Thoracic aorta (tissue), 2 donors: ENCODE measurements at places on chromosomes 3 and 15. TPM values are rescaled to one million over a fixed set of nuclear protein-coding genes. Genes with fewer than 3 reads are reported as not detected.
A peak's percentile ranks its signal among the peaks of the same experiment; 100 is the strongest.

Gene SSUH2
- 0.14 TPM for total RNA-seq

- no peak overlapping the region for H3K4me3 ChIP-seq
- no peak for DNase-seq
- no peaks in the 10 kb centered on the region for H3K27me3 ChIP-seq
- H3K36me3 ChIP-seq: peaks cover 7% of the 10 kb centered on the region
Measured at GRCh38 chr15:64191971-64192830, 29.4 kb upstream of the PPIB start.

DNA sequence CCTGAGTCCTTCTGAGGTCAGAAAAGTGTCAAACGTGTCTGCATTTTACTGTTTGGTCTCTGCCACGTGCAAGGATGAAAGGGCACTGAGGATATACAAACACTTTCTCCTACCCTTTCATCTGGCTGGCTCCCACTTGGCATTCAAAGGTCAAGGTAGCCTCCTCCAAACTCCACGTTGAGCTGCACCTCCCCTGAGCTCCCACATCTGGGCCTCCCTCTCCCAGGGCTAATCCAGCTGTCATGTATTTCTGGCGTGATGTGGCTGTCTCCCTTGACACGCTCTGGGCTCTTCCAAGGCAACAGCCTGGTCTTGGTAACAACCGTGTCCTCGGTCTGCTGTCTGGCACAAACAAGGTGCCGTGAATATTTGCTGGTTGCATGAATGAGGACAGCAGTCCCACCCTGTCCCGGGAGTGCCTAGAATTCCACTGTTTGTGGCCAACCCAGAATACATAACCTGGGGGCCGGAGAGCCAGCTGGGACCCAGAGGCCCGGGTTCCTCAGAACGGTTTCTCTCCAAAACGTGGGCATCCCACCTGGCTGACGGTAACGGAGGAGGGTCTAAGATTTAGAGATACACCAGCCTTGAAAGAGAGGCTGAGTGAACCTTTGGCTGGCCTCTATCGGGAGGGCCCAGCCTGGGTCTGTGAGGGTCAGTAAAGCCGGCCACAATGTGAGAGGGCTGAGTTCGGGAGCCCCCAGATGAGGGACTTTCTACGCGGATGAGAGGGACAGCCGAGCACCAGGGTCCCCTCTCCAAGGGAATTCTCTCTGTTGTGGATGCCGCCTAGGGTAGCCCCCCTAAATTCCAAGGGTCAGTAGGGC is 767 bp downstream of the GLT8D1 start:
- no peaks in the 10 kb centered on the region for H3K27me3 ChIP-seq
- peak overlapping the region; percentile 78 for H3K4me3 ChIP-seq
- peak overlapping the region; percentile 90 for H3K27ac ChIP-seq
- DNase-seq: no peak

- peaks cover 9% of the 10 kb centered on the region for H3K4me1 ChIP-seq
- no peak overlapping the region for H3K27ac ChIP-seq
- H3K27me3 ChIP-seq: no peaks in the 10 kb centered on the region
- H3K4me3 ChIP-seq: no peak overlapping the region
Measured at GRCh38 chr3:58464866-58465265, 27.0 kb upstream of the KCTD6 start.

DNA sequence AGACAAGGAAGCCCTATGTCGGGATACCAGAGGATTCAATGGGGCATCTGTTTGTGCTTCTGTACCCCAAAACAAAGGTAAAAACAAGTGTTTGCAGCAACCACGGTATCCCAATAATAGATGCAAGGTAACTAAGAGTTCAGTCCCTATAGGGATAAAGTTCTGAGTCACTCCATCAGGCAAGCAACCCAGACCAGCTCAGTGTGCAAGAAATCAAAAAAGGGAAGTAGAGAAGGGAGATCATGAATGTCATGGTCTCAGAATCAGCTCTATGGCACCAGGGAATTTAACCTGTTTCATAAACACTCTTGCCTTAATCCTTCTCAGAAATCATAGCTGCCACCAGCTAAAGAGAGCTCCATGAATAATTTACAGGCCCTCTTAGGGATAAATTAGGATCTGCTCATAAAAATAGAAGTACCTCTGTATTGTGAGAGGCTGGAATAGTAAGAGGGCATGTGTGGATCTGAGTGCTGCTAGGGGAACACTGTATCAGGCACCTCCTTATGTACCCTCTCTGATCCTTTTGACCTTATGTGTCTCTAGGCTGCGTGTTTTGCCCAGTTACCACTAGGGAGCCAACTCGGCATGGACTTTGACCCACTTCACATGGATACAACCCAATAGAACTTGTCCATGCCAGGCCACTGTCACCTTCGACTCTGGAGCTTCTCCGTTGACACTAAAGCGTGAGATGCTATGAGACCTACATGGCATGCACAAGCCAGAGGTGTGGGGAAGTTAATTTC is 754.6 kb downstream of the AGBL1 start:
- H3K4me3 ChIP-seq: no peak overlapping the region
- no peaks in the 10 kb centered on the region for H3K27me3 ChIP-seq
- H3K36me3 ChIP-seq: no peaks in the 10 kb centered on the region
- DNase-seq: no peak
- no peak overlapping the region for H3K27ac ChIP-seq

DNA sequence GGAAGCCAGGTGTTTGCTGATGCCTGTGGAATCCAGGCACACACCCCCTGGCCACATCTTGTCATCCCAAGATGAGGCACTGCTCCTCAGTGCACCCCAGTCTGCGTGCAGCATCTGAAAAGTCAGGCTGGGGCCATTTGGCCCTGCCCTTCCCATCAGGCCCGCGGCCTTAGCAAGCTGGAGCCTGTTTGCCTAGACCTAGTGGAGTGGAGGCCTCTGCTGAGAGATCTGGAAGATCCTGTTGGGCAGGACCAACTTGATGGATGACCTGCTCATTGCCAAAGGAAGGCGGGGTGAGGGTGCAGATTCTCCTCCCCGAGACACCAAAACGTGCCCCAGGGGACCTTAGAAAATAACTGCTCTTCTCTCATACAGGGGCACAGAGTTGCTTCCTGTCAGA is 220.2 kb downstream of the SHQ1 start:
- H3K27me3 ChIP-seq: no peaks in the 10 kb centered on the region
- no peak overlapping the region for H3K27ac ChIP-seq

DNA sequence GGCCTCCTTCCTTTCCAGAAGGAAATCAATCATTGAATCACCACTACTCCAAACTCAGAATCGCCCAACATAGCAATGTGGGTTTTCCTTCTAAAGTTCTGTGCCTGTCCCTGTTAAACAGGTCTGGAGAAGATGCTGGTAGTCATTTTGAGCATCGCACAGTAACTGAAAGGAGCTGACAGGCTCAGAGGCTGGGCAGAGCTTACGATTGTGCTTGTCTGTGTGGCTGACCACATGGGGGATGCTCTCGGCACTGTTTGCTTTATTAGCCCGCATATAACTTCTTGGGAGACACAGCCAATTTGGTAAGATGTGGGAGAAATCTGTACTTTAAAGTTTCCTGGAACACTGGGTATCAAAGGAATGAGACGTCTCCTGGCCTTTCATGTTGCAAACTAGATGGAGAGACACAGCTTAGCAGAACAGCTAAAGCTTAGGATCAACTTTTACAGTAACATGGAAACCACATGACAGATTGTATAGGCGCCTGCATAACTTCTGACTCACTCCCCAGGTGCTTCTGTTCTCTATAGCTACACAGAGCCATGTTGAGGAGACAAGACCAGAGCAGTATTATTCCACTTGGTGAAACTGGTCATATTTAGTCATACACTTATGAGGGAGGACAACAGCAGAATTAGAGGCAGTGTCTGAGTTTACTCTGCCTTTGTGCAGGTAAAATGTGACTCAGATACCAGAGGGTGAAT is 374.1 kb downstream of the RORA start:
- no peaks in the 10 kb centered on the region for H3K27me3 ChIP-seq
- H3K27ac ChIP-seq: no peak overlapping the region
- H3K4me3 ChIP-seq: no peak overlapping the region
- no peaks in the 10 kb centered on the region for H3K4me1 ChIP-seq
- DNase-seq: no peak

Gene FAM43A
- total RNA-seq: 10.3 TPM

Gene DNASE1L3
- 2.3 TPM for total RNA-seq

DNA sequence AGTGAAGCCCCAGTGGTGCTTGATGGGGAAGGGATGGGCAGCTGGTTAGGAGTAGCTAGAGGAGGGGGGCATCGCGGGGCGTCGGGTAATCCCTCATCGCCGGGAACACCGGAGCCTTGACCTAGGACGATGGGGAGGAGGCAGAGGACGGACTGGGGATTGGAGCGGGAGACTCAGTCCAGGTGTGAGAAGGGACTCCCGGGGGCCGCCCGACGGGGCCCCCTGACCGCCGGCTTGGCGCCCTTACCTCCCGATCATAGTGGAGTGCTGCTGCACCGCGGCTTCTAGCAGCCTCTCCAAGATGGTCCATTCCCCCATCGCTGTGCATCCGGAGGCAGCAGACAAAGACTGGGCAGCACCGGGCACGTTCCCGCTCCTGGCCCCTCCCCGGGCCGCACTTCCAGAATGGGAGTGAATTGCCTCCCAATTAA is 612 bp downstream of the GJD2 start:
- no peaks in the 10 kb centered on the region for H3K36me3 ChIP-seq
- peaks cover 8% of the 10 kb centered on the region for H3K4me1 ChIP-seq
- no peak overlapping the region for H3K27ac ChIP-seq
- peaks cover 12% of the 10 kb centered on the region for H3K27me3 ChIP-seq

Gene ZNF860
- 0.71 TPM for total RNA-seq

DNA sequence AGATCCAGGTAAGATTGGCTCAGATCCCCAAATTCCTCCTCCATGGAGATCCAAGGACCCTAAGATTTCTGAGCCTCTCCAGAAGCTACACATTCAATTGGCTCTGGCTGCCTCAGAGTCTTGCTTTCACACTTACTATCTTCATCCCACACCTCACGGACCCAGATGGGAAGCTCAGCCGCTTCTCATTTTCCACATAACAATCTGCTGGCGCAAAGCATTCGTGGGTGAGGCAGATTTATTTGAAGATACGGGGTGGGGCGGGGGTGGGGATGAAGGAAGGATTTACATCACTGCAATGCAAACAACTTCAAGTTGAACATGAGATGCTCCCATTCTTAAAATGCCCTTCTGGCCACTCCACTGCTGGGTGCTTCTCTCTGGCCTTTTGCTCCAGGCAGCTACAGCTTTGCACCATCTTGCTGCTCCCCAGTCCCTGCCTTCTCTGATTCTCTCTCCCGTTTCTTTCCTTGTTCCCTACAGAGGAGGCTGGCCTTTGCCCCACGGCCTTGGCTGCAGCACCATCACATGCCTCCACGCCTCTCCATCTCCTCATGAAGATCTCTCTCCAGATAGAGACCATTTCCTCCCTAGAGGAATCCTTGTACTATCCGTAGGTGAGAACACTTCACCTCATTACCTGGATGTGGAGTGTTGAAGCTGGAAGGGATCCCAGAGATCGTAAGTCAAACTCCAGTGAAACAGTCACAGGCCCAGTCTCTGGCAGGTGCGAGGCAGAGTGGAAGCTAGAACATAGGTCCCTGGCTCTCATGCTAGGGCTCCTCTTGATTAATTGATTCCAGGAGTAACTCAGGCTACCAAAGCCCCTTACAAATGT is 175.9 kb downstream of the RPLP1 start:
- no peaks in the 10 kb centered on the region for H3K27me3 ChIP-seq
- H3K4me1 ChIP-seq: peaks cover 16% of the 10 kb centered on the region
- H3K27ac ChIP-seq: no peak overlapping the region
- H3K4me3 ChIP-seq: no peak overlapping the region
- DNase-seq: no peak

Gene PCSK6
- 8.8 TPM for total RNA-seq

Gene ENTPD3
- 3.0 TPM for total RNA-seq

DNA sequence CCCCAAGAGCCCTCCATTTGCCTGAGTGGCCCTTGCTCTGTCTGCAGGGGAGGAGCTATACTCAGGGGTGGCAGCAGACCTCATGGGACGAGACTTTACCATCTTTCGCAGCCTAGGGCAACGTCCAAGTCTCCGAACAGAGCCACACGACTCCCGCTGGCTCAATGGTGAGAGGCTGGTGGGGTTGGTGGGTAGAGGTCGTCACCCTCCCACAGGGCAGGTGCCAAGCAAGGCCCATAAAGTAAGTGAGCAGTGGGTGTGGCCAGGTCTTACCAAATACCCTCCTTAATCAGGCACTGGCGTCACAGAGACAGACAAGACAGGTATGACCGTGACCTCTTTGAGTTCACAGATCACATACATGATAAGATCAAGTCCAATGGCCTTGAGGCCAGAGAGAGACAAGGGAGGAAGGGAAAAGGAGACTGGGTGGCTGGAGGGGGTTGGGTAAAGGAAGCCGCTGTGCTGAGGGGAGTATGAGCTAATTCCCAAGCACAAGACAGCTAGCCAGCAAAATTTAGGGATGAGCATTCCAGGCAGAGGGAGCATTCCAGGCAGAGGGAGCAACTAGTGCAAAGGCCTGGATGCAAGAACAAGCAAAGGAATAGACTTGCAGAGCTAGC is 2.5 kb downstream of the SEMA3B start:
- H3K36me3 ChIP-seq: peaks cover 5% of the 10 kb centered on the region
- no peak overlapping the region for H3K4me3 ChIP-seq

Gene IQCF5
- total RNA-seq: not detected

- no peak for DNase-seq
- no peak overlapping the region for H3K4me3 ChIP-seq
- peaks cover 21% of the 10 kb centered on the region for H3K4me1 ChIP-seq
- no peak overlapping the region for H3K27ac ChIP-seq
- no peaks in the 10 kb centered on the region for H3K36me3 ChIP-seq
Measured at GRCh38 chr3:71421820-71422566, 161.5 kb downstream of the FOXP1 start.

Gene INKA1
- total RNA-seq: 9.2 TPM

- H3K4me3 ChIP-seq: no peak overlapping the region
- H3K27ac ChIP-seq: no peak overlapping the region
- no peaks in the 10 kb centered on the region for H3K27me3 ChIP-seq
- DNase-seq: no peak
Measured at GRCh38 chr3:161142486-161142885, 37.3 kb upstream of the B3GALNT1 start.

Gene HRG
- not detected for total RNA-seq

DNA sequence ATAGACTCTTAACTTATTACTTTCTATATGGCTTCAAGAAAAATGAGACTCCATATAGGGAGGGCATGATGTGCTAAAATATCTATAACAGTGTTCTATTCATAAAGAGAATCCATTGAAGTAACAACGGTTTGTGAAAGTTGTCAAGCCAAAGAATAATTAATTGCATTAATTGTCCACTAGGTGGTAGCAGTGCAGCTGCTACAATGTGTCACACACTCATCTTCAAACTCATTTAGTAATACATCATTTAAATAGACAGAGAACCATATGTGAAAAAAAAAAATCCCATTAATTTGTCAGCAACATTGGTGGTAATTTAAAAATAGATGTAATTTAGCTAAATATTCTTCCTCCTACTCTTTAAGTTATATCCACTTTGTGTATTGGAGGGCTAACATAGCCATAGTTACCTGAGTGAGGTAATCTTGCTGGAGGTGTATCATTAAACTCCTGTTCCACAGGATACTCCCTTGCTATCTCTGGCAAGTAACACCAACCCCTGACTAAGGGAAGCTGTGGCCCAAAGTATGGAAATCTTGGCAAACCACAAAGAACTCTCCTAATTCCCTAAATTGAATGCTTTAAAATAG is 3.7 kb upstream of the CPA3 start:
- no peak for DNase-seq
- no peaks in the 10 kb centered on the region for H3K27me3 ChIP-seq
- H3K4me3 ChIP-seq: no peak overlapping the region

Gene KNG1
- total RNA-seq: not detected

- no peaks in the 10 kb centered on the region for H3K4me1 ChIP-seq
- no peak overlapping the region for H3K4me3 ChIP-seq
- H3K27me3 ChIP-seq: no peaks in the 10 kb centered on the region
- no peaks in the 10 kb centered on the region for H3K36me3 ChIP-seq
Measured at GRCh38 chr15:38053776-38054175, 119.3 kb downstream of the TMCO5A start.
